EL (cell line): ENCODE measurements at places on chromosomes 2 and 18.

DNA sequence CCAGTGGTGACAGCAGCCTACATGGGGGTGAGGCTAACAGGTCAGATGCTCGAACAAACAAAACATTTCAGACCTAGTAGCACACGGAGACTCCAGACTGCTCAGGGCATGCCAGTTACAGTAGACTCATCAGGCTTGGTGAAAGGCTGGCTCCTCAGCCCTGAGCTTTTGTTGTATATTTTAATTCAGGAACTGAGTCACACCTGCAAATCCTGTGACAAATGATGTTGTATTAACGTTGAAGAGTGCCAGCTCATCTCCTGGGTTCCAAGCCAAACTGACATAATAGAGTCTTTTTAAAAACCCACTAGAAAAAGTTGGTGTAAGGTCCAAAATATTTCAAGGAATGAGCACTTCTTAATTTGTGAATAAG lies 65.3 kb downstream of the C1D start:
- DNase-seq: peak; percentile 74

DNA sequence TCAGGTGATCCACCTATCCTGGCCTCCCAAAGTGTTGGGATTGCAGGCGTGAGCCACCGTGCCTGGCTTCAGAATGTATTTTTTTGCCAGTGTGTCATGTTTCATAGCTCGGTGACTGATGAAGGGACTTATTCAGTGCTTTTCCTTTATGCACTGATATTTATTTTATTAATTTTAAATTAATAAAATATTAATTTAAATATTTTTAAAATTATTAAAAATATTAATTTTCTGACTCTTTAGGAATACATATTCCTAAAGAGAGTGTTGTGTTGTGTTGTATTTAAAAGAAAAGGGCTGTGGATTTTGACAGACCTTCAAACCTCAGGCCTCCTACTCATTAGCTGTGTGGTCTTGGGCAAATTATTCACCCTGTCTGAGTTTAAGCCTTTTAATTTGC lies 22.3 kb downstream of the RAB27B start:
- DNase-seq: no peak

GRCh38 chr2:209937893-209938292 lies 64.5 kb upstream of the RPE start:
- DNase-seq: no peak

- no peak for DNase-seq
These were observed 23.6 kb downstream of the CHRNA1 start for GRCh38 chr2:174740721-174741120.

- no peak for DNase-seq
These were observed 6.7 kb upstream of the PARD6G start for GRCh38 chr18:80253871-80254492.

GRCh38 chr2:69470911-69471310 lies 33.7 kb upstream of the NFU1 start:
- no peak for DNase-seq

- no peak for DNase-seq
These were observed 104.9 kb downstream of the CERS6 start for GRCh38 chr2:168560817-168561499.

DNA sequence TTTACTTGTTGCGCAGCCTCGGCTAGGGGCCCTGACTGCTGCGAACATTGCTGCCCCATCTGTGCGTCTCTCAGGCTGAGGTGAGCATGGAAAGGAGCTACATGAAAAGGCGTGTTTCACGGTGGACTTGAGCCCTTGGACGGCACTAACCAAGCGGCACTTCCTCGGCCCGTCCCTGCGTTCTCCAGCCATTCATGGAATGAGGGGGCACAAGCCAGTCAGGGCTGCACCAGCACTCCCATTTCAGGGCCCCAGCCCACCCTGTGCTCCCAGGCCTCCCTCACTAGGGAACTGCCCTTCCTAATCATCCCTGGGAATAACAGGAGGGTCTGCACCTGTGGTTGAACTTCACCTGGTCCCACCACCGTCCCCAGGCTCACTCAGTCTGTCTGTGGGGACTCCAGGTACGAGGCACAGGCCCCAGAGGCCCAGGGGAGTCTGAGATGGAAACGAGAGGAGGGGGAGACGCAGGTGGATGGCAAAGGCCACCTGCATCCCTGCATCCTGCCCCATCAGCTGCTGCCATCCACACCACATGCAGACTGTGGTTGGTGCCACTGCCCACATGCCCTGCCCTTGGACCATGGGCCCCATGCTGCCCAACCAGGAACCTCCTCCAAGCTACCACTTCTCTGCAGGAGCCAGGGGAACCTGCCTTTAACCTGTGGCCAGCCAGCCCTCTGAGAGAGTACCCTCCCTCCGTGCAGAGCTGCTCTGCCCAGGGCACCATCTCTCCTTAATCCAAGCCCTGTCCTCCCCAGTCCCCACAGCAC lies 99.7 kb downstream of the EIPR1 start:
- DNase-seq: no peak

GRCh38 chr2:23376972-23377371 lies 8.0 kb upstream of the KLHL29 start:
- no peak for DNase-seq

DNA sequence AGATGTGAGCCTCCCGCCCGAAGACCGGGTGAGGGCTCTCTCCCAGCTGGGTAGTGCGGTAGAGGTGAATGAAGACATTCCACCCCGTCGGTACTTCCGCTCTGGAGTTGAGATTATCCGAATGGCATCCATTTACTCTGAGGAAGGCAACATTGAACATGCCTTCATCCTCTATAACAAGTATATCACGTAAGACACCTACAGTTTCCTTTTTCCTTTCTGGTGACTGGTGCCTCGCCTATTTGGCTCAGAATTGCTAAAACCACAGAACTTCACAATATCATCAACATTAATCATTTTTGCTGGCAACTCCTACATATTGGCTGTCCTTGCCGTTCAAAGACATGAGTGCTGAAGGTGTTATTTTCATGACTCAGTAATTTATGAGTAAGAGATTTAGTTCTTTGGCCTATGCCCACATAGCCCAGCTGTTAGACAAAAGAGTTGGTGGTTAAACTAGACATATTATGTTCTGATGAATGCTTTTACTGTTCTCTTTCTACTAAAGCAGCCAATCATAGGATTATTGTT lies 2.2 kb downstream of the STAMBP start:
- peak; percentile 87 for DNase-seq

GRCh38 chr2:37676274-37676673 lies 4.8 kb upstream of the CDC42EP3 start:
- DNase-seq: no peak

GRCh38 chr2:200733713-200734198 lies 78.0 kb upstream of the BZW1 start:
- no peak for DNase-seq

DNA sequence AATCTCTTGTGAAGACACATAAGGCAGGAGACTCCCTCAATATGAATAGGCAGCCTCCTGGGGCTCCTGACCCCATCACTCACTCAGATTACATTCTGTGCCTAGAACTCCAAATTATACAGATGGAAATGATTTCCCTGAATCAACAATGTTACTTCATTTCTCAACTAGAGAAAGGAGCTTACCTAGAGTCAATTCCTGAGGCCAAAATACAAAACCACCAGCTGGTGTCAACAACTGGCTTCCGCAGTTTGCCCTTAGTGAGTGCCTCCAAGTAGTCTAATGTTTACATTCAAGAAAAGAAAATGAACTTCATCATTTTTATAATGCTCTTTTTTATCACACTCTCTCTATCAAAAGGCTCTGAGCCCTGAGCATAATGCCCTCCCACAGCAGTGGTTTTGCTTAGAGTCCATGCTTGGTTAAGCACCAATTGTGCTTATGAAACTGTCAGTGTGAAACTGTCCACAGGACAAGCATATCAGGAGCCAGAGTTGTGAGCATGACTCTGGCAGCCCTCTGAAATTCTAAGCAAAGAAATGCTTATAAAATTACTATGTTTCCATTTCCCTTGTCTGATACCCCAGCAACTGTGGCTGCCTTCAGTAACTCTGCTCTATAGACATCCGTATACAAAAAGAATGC lies 305.7 kb upstream of the PKDCC start:
- no peak for DNase-seq

DNA sequence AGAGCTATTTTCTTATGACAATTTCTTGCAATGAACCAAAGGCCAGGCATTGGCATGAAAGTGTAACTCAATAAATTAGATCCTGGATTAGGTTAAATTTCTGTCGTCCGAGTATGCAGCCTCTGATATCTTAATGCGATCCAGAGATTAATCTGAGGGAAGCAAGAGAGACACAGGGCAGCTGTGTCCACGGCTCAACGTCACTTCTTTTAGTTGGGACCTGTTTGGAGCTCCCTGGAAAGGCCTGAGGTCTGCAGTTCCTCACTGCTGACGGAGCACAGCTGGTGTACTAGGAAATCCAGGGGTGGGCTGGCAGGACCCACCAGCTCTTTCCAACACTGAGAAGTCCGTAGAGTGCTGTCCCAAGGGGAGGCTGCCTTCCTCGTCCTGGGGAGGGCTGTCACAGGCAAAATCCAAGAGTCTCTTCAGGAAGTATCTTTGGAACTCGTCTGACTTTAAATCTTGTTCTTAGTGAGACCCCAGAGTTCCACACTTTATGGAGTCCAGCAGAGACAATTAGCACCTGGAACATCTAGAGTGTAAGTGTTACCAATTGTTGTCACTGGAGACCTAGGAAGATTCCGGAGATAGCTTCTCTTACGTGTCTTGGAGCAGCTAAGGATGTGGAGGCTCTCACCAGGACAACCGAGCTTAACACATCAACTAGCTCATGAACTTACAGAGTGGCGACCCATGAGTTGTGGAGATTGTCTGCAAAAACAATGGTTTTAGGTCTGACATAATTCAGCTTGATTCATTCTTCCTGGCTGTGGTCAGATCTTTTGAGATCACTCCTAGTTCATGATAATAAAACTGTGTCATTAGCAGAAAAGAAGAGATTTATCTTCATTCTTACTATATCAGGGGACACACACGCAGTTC lies 173.7 kb downstream of the ACKR3 start:
- peak; percentile 78 for DNase-seq

GRCh38 chr2:128446874-128447537 lies 128.3 kb upstream of the HS6ST1 start:
- no peak for DNase-seq

GRCh38 chr2:137921105-137921880 lies 43.0 kb upstream of the HNMT start:
- DNase-seq: no peak

GRCh38 chr2:180759631-180760030 lies 220.8 kb upstream of the UBE2E3 start:
- no peak for DNase-seq

DNA sequence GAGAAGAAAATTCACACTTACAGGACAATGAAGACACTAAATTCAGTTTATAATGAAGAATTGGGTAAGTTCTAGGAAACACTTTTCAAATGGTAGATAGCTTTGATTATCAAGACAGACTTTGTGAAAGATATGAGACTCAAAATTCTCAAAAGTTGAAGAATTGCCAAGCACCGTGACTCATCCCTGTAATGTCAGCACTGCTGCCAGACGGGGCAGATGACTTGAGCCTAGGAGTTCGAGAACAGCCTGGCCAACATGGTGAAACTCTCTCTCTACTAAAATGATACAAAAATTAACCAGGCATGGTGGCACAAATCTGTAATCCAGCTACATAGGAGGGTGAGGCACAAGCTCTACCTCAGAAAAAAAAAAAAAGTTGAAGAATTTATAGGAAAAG lies 1820.1 kb upstream of the LRRTM1 start:
- peak; percentile 1 for DNase-seq

DNA sequence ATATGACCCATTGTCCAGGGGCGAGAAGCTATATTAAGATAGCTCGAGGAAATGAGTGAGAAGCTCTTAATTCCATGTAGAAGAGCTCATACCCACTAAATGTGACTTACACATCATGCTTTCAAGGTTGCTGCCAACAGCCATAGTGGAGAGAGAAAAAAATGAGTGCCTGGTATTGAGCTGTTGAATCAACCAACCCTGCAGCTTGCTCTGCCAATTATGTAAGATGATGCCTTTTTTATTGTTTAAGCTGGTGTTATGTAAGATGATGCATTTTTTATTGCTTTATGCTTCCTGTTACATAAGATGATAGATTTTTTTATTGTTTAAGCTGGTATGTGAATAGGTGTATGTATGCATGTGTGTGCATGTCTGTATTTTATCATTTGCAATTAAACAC lies 228.2 kb downstream of the CCDC178 start:
- DNase-seq: no peak

DNA sequence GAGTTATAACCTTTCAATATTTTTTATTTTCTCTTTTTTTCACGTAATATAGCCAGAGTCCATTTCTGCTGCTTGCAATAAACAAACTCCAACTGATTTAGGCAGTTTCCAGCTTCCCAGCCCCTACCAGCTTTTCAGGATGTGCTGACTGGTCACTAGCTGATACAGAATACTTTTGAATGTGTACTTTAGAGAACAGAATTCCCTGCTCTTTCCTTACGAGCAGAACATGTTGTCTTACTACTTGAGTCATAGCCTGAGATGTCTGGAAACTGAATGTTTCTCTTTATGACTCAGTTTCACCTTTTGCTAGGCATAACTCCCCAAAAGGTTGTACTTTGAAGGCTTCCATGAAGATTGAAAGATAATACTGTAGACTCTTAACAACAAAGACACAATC lies 44.5 kb upstream of the KCNE4 start:
- peak; percentile 37 for DNase-seq

DNA sequence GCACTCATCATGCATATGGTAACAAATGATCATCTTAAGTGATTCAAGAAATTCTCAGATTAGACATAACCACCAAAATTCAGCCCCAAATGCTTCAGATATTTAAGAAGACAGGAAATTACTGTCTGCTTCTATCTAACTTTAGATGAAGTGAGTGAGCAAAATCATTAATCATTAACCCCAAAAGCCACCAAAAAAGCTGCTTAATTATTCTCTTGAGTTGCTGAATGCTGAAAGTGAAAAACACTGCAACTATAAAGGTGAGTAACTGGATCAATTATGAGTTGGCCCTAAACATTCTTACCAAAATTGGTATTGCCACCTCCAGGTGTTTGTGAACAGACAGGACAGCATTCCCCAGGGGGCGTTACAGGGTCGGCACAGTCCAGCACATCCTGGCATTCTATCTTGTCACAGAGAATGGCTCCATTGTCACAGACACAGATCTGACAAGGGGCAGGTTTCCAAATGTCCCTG lies 69.6 kb downstream of the COL5A2 start:
- no peak for DNase-seq

DNA sequence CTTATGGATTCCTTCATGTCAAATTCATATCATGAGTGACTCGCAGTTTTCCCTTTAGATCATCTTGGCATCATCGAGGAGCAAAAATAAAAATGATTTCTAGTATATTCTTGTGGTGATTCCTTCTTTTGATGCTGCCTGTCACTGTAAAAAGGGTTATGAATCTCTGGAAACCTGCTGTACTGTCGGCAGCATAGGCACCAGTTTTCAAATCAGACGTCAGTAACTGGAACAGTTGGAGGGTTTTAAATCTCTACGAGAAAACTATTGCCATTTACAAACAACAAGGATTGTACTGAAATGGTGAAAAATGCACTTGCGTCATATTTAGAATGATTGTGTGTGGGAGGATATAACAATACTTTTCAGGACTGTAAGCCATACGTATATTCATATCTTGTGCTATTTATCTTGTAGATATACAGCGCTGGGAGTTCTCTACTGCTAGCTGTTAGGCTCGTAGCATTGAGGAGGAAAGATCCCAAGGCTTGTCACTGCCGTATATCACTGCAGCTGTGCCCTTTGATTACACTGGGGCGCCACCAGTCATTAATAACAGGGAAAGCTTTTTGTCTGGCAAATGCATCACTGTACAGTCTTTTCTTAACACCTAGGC lies 320.7 kb downstream of the MTX2 start:
- DNase-seq: no peak
